Chondrocyte (in vitro differentiated cells): ENCODE measurements at places on chromosomes 7 and 10.

GRCh38 chr7:91633013-91633441 is 247.5 kb downstream of the MTERF1 start:
- no peak overlapping the region for H3K27ac ChIP-seq
- H3K36me3 ChIP-seq, result no peaks in the 10 kb centered on the region
- no peak overlapping the region for H3K4me3 ChIP-seq
- peaks cover 13% of the 10 kb centered on the region for H3K4me1 ChIP-seq
- no peaks in the 10 kb centered on the region for H3K27me3 ChIP-seq
- DNase-seq, result no peak

- H3K4me1 ChIP-seq, result peaks cover 70% of the 10 kb centered on the region
- peaks cover 4% of the 10 kb centered on the region for H3K36me3 ChIP-seq
- no peak overlapping the region for H3K4me3 ChIP-seq
- H3K27ac ChIP-seq, result peak overlapping the region; percentile 99
- no peak for DNase-seq
- H3K27me3 ChIP-seq, result no peaks in the 10 kb centered on the region
Observed at GRCh38 chr7:139774376-139774775, 3.4 kb downstream of the HIPK2 start.

DNA sequence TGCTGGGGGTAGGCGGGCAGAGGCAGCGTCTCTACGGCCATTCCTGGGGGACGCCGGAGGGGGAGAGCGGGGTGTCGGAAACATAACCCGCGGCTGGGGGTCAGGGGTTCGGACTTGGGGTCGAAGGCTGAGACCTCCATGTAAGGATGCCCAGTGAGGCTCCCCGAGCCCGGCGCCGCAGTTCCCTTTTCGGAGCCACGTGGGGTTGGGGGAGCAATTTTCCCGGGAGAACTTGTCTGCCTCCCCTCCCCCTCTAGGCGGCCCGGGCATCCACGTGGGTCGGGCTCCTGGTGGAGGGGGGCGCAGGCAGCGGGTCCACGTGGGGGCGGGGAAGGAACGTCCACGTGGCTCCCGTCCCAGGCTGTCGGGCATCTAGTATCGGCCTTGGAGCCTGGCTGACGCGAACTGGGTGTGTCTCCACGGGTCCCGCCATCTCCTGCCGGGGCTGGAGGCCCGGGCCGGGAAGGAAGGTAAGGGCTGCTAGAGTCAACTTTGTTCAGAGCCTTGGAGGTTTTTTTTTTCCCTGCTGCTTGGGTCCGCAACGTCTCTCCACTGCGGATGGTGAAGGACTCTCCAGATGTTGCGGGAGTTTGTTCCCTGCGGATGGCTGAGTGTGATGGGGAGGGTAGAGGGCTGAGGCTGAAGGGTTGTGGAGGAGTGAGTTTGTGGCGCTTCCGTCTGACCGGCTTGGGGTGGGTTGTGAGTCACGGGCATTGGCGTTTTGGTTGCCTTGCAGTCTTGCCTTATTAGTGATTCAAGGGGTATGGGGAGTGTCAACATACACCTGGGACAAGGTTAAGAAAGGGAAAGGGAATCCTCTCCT is 744 bp downstream of the PPRC1 start:
- no peaks in the 10 kb centered on the region for H3K27me3 ChIP-seq
- DNase-seq, result peak; percentile 94
- peak overlapping the region; percentile 98 for H3K27ac ChIP-seq
- H3K4me1 ChIP-seq, result peaks cover 40% of the 10 kb centered on the region

GRCh38 chr7:157832006-157832405 is 495.2 kb downstream of the DNAJB6 start:
- H3K27me3 ChIP-seq, result peaks cover 13% of the 10 kb centered on the region
- H3K36me3 ChIP-seq, result no peaks in the 10 kb centered on the region
- peak; percentile 76 for DNase-seq
- H3K4me1 ChIP-seq, result no peaks in the 10 kb centered on the region
- H3K4me3 ChIP-seq, result no peak overlapping the region

DNA sequence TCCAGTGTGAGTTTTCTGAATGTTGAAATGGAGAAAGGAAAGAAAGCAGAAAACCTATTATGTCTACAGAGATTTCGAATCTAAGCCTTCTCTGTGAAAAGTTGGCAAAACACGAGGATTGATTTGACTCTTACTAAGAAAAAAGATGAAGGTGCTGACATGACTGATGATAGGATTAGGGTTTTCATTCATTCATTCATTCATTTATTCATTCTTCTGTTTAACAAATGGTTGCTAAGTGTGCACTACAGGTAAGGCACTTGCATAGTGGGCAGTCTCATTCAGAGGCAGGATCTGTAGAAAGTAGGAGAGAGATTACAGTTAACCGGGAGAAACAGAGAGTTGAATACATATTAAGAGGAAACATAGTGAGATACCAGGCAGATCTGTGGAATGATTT is 137.1 kb downstream of the ZNF365 start:
- H3K27me3 ChIP-seq, result no peaks in the 10 kb centered on the region
- H3K4me3 ChIP-seq, result no peak overlapping the region
- no peak for DNase-seq
- peaks cover 2% of the 10 kb centered on the region for H3K36me3 ChIP-seq
- H3K27ac ChIP-seq, result no peak overlapping the region
- peaks cover 16% of the 10 kb centered on the region for H3K4me1 ChIP-seq

- peaks cover 1% of the 10 kb centered on the region for H3K27me3 ChIP-seq
- H3K4me3 ChIP-seq, result no peak overlapping the region
- H3K27ac ChIP-seq, result no peak overlapping the region
- DNase-seq, result peak; percentile 52
Observed at GRCh38 chr10:86122646-86123045, 243.9 kb downstream of the GRID1 start.

GRCh38 chr10:86553213-86553612 is 31.6 kb upstream of the WAPL start:
- H3K4me1 ChIP-seq, result no peaks in the 10 kb centered on the region
- no peak overlapping the region for H3K27ac ChIP-seq
- H3K36me3 ChIP-seq, result peaks cover 2% of the 10 kb centered on the region
- H3K27me3 ChIP-seq, result peaks cover 2% of the 10 kb centered on the region
- no peak overlapping the region for H3K4me3 ChIP-seq

GRCh38 chr7:147803151-147803550 is 787.4 kb upstream of the C7orf33 start:
- no peak for DNase-seq
- H3K27ac ChIP-seq, result no peak overlapping the region

DNA sequence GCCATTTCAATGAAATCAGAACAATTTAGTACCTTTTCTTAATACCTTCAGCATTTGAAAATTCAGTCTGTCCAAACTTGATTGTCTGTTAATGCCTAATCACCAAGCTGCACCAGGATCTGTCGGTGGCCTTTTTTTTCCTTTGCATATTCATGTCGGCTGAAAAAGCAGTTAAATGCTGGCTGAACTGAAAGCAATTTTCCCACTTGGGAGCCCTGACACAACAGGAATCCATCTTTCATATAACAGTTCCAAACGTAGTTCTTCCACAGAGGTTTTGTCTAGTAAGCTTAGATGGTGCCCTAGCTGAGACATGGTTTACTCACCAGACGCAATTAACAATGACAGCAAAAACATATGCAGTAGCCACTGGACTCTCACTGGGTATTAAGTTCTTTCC is 83.6 kb upstream of the CHCHD3 start:
- no peak overlapping the region for H3K27ac ChIP-seq
- no peak for DNase-seq
- H3K4me1 ChIP-seq, result peaks cover 3% of the 10 kb centered on the region
- H3K36me3 ChIP-seq, result peaks cover 2% of the 10 kb centered on the region

DNA sequence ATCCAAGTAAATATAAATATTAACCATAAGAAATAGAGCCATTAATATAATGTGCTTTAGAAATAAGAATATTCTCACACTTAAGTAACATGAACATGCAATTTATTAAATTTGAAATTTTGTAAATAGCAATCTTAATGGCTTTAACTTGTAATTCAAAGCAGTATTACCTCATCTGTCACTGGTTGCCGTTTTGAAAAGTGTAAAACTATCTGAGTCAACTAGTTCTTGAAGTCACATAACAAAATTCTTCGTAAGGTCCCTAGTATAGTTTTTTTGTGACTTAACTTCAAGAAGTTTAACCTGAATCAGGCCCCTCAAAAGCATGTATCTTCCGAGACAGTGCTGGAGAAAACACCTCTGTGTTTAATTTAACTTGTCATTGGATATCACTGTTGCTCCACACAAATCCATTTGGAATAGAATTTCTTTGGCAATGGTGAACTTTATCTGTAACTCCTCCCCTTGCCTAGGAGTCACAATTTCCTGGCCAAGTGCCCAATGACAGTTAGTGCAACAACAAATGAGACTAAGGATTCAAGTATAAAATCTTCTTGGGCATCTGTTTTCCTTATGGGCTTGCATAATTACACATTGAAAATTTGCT is 47.1 kb downstream of the NT5C2 start:
- DNase-seq, result no peak
- H3K4me1 ChIP-seq, result peaks cover 62% of the 10 kb centered on the region
- H3K27me3 ChIP-seq, result no peaks in the 10 kb centered on the region

- DNase-seq, result no peak
- H3K4me3 ChIP-seq, result no peak overlapping the region
- no peaks in the 10 kb centered on the region for H3K27me3 ChIP-seq
Observed at GRCh38 chr10:33306701-33307519, 27.6 kb downstream of the NRP1 start.

DNA sequence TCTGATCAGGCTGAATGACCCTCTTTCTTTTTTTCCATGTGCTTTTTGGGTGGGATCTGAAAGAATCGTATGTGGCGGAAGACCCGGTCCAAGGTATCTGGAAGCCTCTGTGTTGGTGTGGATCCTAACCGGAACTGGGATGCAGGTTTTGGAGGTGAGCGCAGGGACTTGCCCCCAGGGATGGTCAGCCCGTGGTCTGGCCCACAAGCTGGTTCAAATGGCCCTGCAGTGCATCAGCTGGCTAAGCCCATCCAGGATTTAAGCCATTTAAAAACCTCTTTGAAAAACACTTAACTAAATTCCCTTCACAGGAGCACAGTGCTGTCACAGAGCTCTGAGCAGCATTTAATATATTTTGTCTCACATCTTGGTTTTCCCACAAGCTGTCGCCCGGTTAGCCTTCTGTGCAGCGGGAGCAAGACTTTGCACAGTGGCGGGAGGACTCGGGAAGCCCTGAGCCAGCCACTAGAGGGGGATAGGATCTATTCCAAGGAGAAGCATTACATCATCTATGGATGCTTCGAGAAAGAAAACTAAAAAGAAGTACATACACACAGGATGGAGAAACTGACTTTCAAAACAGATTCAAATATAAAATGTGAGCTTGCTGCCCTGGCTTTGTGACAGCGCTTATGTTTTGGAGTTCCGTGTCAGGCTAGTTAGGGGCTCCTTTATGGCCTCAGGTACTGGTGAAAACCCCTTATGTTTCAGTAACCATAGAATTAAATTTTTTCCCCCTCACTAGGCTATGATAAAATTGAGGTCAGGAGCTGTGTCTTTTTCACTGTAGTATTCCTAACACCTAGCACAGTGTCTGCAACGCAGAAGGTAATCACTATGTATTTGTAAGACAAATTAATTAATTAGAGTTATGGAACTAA is 11.3 kb downstream of the CPA2 start:
- H3K4me3 ChIP-seq, result no peak overlapping the region
- H3K27ac ChIP-seq, result peak overlapping the region; percentile 42
- H3K36me3 ChIP-seq, result no peaks in the 10 kb centered on the region

DNA sequence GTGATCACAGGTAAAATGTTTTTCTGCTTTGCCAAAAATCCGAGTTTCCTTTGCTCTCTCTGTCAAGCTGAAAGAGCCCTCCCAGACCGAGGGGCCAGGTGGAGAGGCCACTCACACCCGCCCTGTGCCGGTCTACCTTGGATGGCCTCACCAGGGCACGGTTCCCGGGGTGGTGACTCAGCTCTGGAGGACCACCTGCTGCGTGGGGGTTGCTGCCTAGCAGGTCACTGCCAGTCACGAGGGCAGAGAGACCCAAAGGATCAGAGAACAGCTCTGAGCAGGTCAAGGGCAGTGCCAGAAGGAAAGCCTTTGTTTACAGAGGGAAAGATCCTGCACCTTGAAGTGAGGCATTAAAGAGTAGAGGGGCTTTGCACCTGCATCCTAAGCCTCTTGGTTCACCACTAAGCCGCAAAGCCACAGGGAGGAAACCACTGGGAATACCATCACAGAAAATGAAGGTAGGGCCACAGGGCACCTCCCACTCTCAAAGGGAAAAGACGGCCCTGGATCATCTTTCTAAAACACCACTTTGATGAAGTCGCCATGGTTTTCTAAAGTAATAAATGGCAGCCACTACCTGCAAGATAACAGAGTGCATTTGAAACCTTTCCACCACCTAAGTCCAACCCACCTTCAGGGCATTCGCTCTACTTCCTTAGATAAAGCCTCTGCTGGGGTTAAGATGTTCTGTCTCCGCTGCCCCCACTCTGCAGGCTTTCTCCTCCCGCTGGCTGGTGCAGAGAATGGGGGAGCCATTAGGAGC is 160.3 kb upstream of the KLF14 start:
- H3K36me3 ChIP-seq, result peaks cover 1% of the 10 kb centered on the region
- no peaks in the 10 kb centered on the region for H3K27me3 ChIP-seq
- peak overlapping the region; percentile 82 for H3K27ac ChIP-seq
- DNase-seq, result no peak

DNA sequence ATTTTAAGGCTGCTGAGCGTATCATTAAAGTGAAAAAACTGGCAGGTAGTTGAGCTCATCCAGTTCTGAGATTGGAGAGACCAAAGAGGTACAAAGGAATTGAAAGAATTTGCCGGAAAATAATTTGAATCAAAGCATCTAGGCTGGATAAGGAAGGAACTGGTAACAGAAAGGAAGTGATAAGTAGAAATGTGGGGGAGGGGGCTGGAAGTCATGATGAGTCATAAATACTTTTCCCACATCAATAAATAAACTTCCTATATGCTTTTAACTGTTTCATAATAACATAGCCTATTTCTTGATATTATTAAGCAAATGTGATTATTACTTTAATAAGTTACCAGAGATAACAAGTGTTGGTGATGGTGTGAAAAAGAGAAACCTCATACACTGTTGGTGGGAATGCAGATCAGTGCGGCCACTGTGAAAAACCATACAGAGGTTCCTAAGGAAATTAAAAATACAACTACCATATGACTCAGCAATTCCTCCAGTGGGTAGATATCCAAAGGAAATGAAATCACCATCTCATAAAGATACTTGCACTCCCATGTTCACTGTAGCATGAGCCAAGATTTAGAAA is 27.0 kb downstream of the ZNF438 start:
- no peaks in the 10 kb centered on the region for H3K36me3 ChIP-seq
- no peak overlapping the region for H3K4me3 ChIP-seq
- H3K27me3 ChIP-seq, result no peaks in the 10 kb centered on the region

- H3K4me1 ChIP-seq, result no peaks in the 10 kb centered on the region
- DNase-seq, result no peak
- no peaks in the 10 kb centered on the region for H3K36me3 ChIP-seq
Observed at GRCh38 chr10:112383325-112383724, 9.4 kb downstream of the ACSL5 start.

- H3K4me1 ChIP-seq, result no peaks in the 10 kb centered on the region
- DNase-seq, result no peak
- H3K36me3 ChIP-seq, result peaks cover 29% of the 10 kb centered on the region
Observed at GRCh38 chr7:129719980-129720732, 108.6 kb downstream of the NRF1 start.
